ENCODE measurements at places on chromosomes 6 and 20. TPM values are rescaled to one million over a fixed set of nuclear protein-coding genes. Genes with fewer than 3 reads are reported as not detected.

BCAS4 gene
- 11.1 TPM for total RNA-seq

- DNase-seq: no peak
Measured at GRCh38 chr6:23412770-23413169, 713.2 kb upstream of the NRSN1 start.

- DNase-seq: no peak
Measured at GRCh38 chr6:26260110-26260637, 104.8 kb upstream of the BTN3A2 start.

TRAM2 gene
- 28.2 TPM for total RNA-seq

DNA sequence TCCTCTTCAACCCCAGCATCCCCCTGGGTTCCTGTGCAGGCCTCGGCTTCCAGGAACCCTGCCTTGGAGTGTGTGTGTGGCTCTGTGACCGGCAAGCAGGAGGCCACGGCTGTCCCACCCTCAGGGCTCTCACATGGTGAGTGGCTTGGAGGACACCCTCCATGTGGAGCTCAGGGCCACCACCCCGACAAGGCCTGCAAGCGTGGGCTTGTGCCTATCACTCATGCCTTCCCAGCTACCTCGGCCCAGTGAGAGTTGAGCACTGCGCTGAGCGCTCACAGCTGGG is 76.7 kb downstream of the DACT2 start:
- no peak for DNase-seq

Data from H4 (cell line).